ENCODE measurements at places on chromosomes 2 and 18.

DNA sequence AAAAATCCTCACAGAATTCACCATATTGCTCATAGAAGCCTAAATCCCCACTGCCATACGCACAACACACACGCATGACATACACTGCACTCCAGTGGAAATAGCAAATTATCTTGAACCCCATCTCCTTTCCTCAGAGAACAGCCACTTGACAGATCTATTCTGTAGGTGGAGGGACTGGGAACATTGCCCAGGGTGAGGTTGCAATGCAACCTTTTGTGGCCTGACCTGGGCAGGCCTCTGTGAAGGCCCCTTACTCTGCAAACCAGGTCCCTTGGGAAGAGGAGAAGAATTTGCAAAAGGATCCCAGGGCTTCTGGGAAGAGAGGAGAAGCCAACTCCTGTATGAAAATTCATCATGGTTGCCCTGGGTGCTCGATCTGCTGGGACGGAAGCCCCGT is 51.9 kb downstream of the SDC1 start:
- DNase-seq: no peak

- DNase-seq: no peak
Observed at GRCh38 chr2:43318791-43319190, 92.4 kb upstream of the ZFP36L2 start.

DNA sequence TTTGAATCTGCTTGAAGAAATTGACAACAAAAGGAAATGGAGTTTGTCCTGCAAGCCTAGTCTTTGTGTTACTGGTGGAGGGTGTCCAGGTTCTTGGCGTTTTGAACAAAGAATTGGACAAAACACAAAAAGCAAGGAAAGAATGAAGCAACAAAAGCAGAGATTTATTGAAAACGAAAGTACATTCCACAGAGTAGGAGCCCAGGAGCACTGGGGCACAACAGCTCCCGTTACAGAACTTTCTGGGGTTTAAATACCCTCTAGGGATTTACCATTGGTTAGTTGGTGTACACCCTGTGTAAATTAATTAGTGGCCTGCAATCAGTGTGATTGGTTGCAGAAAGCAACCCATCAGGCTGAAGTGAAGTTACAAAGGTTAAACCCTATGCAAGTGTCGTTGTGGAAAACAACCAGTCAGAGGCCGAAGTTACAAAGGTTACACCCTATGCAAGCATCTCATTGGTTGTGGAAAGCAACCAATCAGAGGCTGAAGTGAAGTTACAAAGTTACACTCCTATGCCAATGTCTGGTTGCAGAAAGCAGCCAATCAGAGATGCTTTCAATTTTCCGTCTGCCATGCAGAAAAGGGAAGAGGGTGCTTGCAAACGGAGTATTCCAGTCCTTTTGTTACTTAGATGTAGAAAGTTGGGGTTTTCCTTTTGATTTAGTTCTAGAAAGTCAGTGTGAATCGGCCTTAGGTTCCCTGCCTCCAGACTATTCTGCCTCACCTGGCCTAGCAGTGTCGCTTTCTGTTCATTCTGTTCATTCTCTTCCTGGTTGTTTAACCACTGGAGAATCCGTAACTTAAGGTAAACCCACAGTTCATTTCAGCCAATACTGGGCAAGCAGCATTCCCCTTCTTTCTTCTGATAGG is 47.6 kb upstream of the PTH2R start:
- no peak for DNase-seq

- DNase-seq: no peak
Observed at GRCh38 chr2:235512699-235513053, 18.8 kb downstream of the AGAP1 start.

DNA sequence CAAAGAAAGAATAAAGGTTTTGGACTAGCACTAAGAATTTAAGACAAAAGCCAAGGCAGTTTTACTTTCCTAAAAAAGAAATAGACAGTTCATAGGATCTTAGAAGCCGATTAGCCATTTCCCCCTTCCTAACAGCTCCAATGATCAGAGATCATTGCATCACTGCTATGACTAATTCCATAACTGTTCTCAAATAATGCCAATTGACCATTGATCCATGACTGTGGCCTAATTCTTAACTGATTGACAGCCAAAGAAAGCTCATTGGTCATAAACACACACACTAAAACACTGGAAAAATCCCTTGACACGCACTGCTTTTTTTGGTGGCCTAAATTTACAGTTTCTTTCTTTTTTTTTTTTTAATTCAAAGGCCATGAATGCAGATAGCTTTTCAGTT is 345.0 kb upstream of the ACVR2A start:
- DNase-seq: no peak

DNA sequence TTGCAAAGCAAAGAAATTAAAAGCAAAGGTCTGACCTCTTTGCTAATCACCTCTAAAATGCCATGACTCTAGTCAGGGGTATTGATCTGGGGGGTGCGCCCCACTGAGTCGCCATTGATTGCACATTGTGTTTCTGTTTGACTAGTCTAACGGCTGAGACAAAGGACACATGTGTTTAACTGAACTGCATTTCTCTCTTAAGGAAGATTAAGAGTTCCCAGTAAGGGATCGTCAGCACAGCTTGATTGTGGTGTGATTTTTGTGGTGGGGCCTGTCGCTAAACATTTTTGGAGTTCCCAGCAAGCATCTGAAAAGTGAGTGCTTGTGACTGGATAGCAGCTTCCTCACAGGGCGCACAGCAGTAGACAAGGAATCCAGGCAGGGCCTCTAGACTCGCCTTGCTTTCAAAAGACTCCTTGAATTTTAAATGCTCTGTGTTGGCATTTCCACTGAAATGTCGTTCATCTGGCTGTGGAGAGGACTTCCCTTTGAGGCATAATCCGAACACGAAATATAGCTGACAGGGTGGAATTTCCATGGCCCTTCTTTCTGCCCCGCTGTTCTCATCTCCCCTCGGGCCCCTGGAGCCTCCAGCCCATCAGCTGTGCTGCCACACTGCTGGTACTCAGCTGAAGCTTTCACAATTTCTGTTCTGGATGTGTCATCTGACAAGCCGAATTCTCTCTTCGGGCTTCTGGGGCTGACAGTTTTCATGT is 126.3 kb downstream of the FAM168B start:
- DNase-seq: no peak

DNA sequence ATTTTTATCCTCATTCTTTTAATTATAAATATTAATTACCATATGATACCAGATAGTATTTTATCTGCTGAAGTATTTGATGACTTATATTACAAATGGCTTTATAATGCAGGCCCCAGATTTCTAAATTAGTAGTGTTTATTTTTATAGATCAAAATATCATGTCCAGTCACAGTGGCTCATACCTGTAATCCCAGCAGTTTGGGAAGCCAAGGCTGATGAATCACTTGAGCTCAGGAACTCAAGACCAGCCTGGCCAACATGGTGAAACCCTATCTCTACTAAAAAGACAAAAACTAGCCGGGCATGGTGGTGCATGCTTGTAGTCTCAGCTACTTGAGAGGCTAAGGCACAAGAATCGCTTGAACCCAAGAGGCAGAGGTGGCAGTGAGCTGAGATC is 100.1 kb upstream of the ARHGAP15 start:
- no peak for DNase-seq

GRCh38 chr18:56202678-56203077 is 435.7 kb downstream of the TXNL1 start:
- DNase-seq: no peak

GRCh38 chr2:182522405-182522896 is 95.6 kb upstream of the PDE1A start:
- DNase-seq: no peak

DNA sequence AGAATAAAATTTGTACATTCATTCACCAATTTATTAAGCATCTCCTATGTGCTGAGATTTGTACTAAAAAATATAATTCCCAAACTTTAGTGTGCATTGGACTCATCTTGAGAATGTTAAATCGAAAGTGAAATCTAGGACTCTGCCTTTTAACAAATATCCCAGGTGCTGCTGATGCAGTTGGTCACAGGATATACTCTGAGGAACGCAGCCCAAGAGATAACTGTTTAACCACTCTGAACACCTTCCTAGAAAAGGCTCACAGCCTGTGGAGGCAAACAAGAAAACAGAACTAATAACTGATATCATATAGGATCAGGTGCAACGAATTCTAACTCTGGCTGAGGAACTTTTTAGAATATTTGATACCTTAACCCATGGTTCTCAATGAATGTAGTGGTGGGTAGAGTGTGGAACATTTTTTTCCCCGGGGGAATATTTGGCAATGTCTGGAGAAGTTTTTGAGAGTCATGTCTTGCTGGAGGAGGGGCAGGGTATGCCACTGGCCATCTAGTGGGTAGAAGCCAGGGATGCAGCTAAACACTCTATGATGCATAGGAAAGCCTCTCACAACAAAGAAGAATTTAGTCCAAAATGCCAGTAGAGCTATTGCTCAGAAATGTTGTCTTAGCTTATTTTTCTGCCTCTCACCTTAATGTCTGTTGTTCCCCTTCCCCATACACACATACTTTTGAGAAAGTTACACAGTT is 96.5 kb downstream of the EHBP1 start:
- DNase-seq: no peak

- no peak for DNase-seq
Observed at GRCh38 chr2:54599914-54600313, 123.5 kb upstream of the EML6 start.

DNA sequence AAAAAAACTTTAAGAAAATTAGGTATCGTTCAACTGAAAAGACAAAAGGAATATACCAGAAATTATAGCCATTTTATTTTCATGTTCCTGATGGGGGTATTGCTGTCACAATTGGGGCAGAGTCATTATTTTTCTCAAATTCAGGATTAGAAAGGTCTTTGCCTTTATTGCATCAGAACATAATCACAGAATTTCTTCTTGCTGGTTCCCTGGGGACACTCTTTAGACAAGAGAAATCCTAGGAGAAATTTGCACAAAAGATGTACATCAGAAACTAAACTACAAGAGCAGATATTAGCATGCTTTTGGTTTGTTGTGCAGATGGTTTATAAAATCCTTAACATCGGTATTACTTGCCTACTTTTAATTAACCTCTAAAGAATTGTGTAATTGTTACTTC is 103.2 kb downstream of the NCOA1 start:
- no peak for DNase-seq

- no peak for DNase-seq
Observed at GRCh38 chr2:32474381-32474780, 117.6 kb downstream of the BIRC6 start.

- no peak for DNase-seq
Observed at GRCh38 chr2:3290655-3291054, 87.0 kb downstream of the EIPR1 start.

DNA sequence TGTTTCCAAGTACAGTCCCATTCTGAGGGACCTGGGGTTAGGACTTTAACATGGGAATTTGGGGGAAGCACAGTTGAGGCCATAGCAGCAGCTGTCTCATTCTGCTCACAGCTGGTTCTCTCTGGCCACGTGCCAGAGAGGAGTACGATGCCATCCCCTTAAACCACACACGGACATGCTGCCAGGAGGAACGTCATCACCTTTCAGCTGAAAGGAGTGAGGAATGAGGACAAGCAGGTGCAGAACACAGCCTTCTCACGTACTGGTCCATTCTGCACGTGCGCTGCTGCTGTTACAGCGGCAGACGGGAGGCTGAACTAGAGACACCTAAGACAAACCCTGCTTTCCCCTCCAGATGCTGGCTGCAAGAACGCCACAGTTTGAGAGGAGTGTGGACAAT is 33.5 kb downstream of the ODC1 start:
- DNase-seq: no peak

- no peak for DNase-seq
Observed at GRCh38 chr2:132951008-132951714, 281.2 kb upstream of the LYPD1 start.

DNA sequence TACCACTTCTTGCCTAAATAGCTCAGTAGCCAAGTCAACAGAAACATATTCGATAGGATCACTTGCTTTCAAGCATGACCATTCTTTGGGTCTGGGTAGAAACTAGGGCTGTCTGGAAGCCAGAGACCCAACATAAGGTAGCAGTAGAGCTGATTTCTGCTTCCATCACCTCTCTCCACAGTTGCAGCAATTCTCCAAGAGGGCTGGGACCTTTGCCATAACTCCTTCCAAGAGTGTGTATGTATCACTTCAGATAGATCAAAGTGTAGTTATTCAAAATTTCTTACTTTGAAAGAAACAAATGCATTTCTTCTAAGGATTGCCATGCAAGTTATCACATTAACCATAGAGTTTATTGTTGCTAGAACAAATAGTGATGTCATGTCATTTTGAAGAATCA is 172.0 kb upstream of the GALNT5 start:
- DNase-seq: no peak

DNA sequence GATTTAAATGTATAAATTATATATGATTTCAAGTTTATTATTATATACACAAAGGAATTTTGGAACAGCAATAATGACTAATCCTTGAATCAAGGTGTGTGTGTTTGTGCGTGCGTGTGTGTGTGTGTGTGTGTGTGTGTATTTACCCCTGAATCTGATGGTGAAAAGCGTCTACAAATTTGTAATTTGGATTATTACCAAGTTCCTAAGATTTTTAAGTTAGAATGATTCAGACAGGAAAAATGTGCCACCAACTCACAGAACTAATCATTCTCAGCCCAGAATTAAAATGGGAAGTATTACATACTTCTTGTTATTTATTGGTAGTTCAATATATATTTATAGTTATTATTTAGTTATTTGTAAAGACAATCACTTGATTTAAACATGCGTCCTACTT is 12.3 kb downstream of the CALCRL start:
- no peak for DNase-seq

DNA sequence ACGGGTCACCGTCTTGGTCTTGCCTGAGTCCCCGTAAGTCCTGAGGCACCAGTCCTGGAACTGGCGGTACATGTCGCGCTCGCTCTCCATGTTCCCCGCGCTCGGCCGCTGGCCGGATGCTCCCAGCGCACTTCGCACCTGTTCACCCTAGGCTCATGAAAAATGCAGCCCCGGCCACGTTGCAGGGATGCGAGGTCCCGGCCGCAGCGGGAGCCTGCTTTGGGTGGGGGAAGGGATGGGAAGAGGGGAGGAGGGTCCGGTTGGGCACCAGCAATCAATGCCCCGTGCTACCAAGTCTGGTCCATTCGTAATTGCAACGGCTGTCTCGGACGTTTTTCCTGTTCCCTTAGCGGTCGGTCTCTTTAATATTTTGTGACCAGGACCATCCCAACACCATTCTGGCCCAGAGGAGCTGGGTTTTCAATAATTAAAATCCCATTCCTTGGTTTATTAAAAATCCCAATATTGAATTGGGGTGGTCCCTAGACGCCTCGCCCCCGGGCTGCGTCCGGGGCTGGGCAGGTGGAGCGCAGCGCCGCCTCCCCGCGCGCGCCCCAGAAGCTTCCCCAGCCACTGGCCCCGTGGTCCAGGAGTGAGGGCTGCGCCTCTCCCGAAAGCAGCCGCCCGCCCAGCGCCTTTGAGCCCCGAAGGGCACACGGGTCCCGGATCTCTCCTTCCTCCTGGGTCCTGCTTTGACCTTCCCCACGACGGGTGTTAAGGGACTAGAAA is 1.4 kb downstream of the NOL4 start:
- no peak for DNase-seq

All from stimulated activated CD4-positive, alpha-beta T cell treated with anti-CD3 and anti-CD28 coated beads, Interleukin-1b, Interleukin-23, amount 100 ng/mL, for 1 hour (primary cell).